ENCODE measurements at places on chromosomes 12 and 14.
A peak's percentile ranks its signal among the peaks of the same experiment; 100 is the strongest.

DNA sequence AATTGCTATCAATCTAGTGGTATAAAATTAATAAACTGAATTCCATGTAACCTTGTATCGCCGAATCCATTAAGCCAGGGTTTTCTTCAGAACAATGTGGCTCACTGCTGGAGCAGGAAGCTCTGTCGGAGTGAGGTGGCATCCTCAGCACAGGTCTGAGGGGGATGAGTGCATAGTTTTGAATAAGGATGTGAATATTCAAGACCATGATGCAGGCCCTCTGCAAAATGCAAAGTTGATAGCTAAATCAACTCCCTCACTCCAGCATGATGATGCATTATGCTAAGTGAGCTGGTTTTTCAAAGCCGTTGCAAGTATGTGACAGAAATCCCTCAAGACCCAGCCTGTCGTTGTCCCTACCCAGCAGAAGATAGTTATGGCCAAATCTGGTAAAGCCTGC is 53.0 kb downstream of the TRIM9 start:
- no peak for DNase-seq

- no peak for DNase-seq
Observed at GRCh38 chr14:81871706-81872105, 338.1 kb upstream of the SEL1L start.

DNA sequence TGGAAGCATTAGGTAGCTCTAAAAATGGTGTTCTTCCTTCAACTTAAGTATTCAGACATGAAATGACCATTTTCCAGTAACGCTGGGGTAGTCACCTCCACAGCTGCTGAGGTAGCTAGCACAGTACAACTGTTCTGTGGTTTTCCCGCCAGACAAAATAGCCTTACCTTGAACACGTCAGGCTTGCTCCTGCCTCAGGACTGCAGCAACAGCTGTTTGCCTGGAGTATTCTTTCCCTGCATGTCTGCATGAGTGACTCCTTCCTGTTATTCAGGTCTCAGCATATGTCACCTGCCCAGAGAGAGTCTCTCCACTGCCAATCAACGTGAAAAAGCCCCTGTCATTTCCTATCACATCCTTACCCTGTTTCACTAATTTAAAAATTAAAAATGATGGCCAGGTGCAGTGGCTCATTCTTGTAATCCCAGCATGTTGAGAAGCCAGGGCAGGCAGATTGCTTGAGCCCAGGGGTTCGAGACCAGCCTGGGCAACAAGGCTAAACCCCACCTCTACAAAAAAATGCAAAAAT is 37.9 kb downstream of the WDR89 start:
- DNase-seq, result no peak

- no peak for DNase-seq
Observed at GRCh38 chr14:101845896-101846295, 84.4 kb downstream of the PPP2R5C start.

GRCh38 chr14:50859296-50859624 is 12.6 kb upstream of the ABHD12B start:
- DNase-seq, result no peak

GRCh38 chr14:91368776-91369416 is 48.7 kb downstream of the CCDC88C start:
- no peak for DNase-seq

- DNase-seq, result no peak
Observed at GRCh38 chr12:31369712-31370521, 44.0 kb upstream of the SINHCAF start.

DNA sequence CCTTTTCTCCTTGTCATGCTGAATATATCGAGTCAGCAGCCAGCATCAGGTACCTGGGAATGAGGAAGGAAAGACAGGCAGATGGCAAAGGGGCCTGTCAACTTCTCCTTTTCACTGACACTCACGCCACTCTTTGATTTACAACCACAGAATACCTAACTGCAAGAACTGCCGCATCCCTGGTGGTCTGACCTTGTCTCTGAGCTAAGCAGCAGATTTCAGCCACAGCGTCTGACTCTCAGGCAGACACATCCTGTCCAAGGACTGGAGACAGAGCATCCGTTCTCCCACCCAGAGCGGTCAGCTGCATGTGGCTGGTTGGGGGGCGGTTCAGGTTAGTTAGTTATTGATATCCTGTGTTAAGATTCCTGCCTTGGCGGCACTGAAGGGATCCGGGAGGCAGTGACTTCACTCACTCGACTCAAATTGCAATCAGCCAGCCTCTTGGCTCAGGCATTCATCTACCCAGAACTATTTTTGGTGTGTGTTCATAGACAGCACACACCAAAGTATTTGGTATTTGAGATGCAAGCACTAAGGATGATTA is 11.2 kb upstream of the MAP1LC3B2 start:
- DNase-seq, result peak; percentile 32

DNA sequence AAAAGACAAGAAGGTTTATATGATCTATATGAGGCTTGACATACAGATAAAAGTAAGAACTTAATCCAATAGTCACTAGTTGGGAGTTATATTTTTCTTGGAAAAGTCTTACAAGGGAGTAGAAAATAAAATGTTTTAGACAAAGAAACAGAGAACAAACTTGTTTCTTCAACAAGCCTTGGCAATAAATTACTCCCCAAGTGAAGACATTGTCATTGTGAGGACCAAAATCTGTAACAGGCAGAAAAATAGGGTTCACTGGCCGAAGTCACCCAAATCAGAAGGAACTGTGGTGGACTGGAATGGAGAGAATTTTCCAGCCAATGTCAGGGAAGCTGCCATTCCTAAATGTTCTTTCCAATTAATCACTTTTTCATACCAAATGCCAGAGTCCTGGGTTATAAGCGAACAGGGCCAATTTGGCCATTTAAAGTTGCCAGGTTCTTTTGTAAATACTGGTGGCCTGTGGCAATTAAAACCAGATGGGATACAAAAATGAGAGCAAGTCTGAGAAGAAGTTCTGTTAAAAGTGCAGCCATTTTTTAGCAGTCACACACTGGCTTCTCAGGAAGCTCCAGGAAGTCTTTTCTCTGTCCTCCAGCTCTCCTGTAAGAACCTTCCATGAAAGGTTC is 117.3 kb upstream of the OVCH1 start:
- DNase-seq, result no peak

DNA sequence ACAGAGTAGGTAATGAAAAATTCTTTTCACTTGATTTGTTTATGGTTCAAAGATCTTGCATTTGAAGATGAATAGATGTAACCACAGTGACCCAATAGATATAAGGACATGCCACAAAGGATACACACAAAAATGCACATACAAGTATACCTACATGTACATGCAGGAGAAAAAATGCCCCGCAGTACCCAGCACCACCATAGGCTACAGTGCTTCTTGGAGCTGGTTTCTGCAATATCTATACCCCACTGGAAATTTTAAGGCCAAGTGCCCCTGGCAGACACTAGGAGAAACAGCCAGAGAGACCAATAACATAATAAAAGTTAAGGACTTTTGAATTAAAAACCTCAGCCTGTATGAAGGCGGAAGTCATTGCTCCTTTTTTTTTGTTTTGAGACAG is 12.1 kb upstream of the STAC3 start:
- DNase-seq, result no peak

- no peak for DNase-seq
Observed at GRCh38 chr12:132411457-132411856, 78.5 kb upstream of the FBRSL1 start.

DNA sequence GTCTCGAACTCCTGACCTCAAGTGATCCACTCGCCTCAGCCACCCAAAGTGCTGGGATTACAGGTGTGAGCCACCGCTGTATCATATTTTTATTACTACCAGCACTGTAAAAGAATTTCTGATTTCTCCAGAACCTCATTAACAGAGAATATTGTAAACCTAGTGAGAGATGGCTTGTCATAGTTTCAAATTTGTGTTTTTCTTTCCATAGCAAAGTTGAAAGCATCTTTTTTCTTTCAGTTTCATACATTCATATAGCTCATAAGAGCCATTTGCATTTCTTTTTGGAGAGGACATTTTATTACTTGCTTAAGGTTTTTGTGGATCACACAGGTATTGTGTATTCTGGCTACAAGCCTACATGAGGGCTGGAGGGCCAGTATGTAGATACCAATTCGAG is 58.0 kb downstream of the MIS18BP1 start:
- DNase-seq, result no peak

DNA sequence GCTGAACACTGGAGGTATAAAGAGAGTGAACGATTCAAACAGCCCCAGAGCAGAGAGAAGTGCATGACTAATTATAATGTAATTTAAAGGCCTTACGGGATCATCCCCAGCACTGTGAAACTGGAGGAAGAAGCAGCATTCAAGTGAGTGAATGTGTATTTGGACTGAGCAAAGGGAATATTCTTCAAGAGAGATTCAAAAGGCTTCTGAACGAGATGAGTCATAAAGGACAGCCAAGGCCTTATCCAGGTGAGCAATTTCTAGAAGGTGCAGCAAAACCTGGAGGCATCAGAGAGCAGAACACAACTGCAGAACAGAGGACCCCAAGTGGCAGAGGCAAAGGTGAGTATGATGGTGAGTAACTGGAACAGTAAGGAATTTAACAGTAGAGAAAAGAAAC is 127.2 kb downstream of the BCAT1 start:
- DNase-seq, result no peak

- peak; percentile 72 for DNase-seq
Observed at GRCh38 chr14:50677527-50678063, 9.5 kb upstream of the SAV1 start.

DNA sequence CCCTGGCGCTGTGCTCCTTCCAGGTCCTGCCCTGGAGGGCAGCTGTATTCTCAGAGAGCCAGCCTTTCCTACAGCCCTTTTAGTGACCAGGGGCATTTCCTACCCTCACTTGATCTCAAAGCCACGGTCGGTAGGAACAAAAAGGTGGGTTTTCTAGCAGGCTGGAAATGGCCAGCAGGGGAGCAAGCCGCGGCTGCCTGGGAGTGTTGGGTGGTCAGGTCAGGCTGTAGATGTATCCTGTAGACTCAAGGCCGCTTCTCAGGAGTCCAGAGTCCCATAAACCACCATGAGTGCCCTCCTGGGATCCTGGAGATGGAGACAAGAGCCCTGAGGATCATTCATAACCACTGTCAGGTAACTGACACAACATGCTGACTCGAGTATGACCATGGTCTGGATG is 18.6 kb downstream of the CINP start:
- no peak for DNase-seq

GRCh38 chr12:13390381-13390861 is 193.9 kb downstream of the EMP1 start:
- no peak for DNase-seq

GRCh38 chr12:80936353-80936641 is 1.4 kb downstream of the LIN7A start:
- DNase-seq, result no peak

DNA sequence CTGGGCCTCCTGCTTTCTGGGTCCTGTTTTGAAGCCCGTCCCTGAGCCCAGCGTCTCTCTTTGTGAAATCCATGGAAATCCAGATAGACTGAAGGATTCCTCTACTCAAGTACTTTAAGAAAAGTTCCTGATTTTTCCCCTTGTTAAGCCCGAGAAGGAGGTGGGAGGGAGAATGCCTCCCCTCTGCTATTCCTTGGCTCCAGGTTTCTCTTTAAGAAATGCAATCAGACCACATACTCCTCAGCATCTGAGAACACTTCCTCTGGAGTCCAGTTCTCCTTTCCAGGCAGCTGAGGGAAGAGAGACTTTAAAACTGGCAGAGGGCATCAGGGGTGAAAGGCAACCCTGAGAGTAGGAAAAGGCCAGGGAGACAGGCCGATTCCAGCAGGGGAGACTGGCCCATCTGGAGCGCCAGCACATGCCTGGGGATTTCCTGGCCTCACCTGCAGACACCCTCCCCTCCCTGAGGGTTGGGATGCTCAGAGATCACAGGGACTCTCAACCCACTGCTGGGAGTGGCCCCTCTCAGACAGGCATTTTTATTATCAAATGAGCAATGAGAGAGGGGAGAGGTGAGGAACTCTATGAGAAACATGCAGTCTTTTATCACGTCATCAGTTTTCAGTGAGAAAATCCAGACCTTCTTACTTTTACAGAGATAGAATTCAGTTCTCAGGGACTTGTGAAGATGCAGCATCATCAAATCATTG is 2.0 kb upstream of the EMP1 start:
- peak; percentile 45 for DNase-seq

DNA sequence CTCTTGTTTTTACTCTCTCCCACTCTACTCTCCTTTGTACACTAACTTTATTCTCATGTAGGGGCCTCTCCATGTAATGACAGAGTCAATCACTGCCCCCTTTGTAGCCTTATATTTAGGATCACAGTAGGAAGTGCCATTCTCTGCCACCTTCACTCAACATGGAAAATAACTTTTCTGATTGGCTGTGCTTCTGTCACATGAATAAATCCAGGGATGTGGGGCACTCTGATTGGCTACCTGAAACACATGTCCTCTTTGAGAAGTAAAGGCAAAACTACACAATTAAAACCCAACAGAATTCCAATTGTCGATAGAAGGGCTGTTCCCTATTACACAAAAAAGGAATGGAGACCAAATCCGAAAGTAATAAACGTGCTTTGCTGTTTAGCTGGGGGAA is at the start of gene RNASE9:
Gene RNASE9, minus strand, starts transcription at position 87 of the 400 bp plus-strand sequence.
- DNase-seq, result no peak

DNA sequence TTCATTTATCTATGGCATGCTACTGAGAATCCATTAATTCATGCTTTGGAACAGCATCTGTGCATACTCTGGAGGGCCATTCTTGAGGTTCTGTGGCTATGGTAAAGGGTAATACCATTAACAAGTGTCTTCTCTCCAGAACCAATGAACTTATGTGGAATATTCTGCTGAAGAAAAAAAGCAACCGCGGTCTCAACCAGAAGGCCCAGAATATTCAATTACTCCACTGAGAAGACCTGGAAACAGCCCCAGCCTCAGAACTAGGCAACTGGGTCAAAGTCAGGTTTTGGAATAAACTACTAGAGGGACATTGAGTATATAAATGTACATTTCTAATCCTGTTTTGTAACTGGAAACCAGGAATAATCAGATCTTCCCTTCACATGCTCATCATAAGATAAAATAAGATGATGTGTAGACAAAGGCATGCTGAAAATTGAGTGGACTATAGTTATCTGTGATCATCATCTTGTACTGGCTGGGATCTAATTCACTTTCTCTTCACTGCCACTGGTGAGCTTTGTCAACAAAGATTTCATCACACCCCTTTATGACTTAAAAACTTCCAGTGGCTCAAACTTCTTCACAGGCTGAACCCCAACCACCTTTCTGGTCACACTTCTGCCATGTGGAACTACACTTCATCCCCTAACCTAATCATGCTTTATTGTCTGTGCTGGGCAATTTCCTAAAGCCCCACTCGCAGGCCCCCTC is 6.0 kb downstream of the SPTB start:
- DNase-seq, result no peak

DNA sequence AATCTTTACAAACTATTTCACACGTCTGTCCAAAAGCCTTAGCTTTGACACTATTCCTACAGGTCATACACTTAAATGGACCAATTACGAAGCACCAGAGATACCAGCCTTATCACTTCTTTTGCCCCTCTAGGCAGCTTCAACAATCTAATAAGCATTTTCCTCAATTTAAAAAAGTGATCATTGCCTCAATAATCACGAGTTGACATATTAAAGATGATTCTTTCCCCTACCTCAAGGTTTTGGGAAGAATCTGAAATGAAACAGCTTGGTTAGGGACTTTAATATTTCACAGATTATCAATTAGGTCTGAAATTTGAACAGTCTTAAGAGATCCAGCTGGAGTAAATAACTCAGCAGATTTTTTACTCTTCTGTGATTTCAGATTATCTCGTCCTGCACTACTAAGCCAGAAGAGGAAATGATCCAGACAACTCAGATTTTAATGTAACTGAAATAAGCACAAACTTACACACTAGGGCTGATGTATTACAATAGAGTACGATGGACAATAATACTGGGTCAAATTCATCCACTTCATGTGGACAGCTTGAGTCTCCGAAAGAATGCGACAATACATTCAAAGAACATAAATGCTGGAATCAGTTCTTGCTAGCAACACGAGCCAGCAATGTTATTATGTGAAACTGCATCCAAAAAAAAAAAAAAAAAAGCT is 15.9 kb downstream of the UBE2N start:
- no peak for DNase-seq

Measured in inflammatory macrophage (primary cell).